ENCODE measurements at places on chromosomes 3 and 15.
A peak's percentile ranks its signal among the peaks of the same experiment; 100 is the strongest.

DNA sequence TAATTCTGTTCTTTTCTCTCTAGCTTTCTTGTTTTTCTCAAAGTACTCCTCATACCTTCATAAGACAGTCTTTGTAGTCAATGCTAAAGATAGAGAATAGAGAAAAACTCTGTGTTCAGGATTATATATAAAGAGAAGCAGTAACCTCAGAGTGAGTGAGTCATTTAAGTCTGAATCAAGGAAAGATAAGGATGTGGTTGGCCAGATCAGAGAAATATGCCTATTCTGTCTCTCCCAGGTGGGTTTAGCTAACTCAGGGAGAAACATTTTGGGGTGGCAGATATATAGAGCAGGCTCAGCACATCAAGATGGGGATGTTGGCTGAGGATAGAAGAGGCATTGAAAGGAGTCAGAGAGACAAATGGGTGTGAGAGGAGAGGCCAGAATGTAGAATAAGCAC is 31.4 kb downstream of the GTF2E1 start:
- no peak for DNase-seq

GRCh38 chr3:127652246-127652995 is 20.3 kb upstream of the ABTB1 start:
- DNase-seq, result no peak

GRCh38 chr15:86231864-86232721 is 152.4 kb downstream of the AGBL1 start:
- peak; percentile 18 for DNase-seq

DNA sequence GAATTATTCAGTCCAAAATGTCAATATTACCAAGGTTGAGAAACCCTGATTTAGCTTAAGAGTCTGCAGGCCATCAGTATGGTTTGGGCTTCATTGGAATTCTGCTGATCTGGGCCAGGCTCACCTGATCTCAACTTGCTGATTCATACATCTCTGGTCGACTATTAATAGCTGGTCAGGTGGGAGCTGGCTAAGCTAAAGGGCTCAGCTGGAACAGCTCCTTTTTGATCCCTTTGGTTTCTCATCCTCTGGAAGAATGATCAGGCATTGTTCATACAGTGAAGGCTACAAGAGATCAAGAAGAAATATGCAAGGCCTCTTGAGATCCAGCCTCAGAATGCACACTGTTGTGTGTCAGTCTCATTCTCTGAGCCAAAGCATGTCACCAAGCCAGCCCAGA is 123.3 kb upstream of the MME start:
- DNase-seq, result no peak

GRCh38 chr3:107523289-107523538 is 452 bp downstream of the BBX start:
- no peak for DNase-seq

GRCh38 chr15:82554849-82555248 is 14.6 kb upstream of the RPS17 start:
- no peak for DNase-seq

GRCh38 chr3:34683851-34684250 is 885.4 kb downstream of the PDCD6IP start:
- DNase-seq, result no peak

DNA sequence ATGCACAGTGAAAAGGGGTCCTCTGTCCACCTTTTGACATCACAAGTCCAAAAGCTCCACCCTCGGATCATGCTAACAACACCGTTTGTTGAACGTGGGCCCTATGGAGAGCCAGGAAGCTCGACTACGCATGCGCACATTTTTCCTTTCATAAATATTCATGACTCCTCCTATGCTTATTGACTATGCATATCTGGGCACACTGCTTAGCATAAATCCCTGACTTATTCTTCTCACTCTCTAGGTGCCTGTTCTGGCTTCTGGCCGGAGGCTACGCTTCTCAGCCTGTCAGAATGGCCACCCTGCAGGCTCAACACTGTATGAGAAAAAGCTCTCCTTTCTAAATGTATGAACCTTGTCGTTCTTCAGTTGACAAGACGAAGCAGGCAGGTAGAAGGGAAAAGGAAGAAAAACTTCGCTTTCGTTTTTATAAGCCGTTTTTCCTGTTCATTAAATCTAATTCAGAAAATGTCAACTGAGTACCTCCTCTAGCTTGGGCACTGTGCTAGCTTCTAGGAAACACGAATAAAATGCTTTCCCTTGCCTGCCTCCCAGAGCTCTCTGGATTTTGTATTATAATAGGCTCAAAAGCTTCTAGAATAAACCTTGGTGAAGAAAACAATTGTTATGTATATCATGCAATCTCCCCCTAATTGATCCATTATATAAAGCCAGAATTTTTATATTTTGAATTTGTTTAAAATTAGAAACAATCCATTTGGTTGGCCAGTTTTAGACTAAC is 207.7 kb downstream of the ATP10A start:
- no peak for DNase-seq

DNA sequence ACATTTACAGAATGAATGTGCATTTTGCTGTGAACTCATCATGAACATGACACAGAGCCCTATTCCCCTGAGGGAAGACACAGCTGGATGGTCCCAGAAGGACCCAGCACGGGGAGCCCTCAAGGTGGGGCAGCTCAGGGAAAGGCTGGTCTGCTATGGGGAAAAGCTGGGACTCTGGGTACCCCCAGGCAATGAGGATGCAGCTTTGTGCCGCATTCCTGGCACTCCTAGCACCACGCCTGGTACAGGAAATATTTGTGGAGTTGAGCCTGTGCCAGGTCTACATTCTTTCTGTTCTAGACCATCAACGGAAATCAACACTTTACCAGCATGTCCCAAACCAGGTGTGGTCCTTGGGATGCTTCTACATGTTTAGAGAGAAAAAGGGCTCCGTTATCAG is 74.0 kb downstream of the SRGAP3 start:
- no peak for DNase-seq

- no peak for DNase-seq
These were observed 26.0 kb downstream of the XPC start for GRCh38 chr3:14152233-14152962.

- no peak for DNase-seq
These were observed 524.6 kb upstream of the ATP11B start for GRCh38 chr3:182268711-182269110.

DNA sequence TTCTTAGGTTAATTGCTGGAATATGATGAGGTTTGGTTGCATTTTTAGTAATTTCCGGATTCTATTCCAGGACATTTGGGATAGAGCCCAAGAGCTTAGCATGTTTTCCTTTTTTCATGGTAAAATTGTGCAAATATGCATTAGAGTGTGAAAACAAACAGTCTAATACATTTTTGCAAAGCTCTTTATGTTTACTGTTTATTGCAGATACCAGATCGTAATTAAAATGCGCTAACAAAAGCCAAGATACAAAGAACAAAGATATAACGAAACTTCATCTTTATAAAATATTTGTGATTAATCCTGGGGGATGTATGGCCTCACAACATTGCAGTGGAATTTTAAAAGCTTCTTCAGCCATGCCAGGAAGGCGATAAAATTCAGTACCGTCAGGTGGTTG is 94.5 kb upstream of the TBC1D5 start:
- DNase-seq, result no peak

GRCh38 chr3:159897331-159898075 is 91.1 kb upstream of the IL12A start:
- DNase-seq, result no peak

GRCh38 chr15:33778852-33779251 is 189.4 kb upstream of the CHRM5 start:
- no peak for DNase-seq

- DNase-seq, result no peak
These were observed 775 bp downstream of the CCNDBP1 start for GRCh38 chr15:43186003-43186353.

- DNase-seq, result no peak
These were observed 46.4 kb upstream of the MBNL1 start for GRCh38 chr3:152222327-152222726.

GRCh38 chr15:83446904-83447709 is at the start of gene SH3GL3:
TSS of gene SH3GL3 (plus strand) at chr15:83447341. CDS start at chr15:83447534, 193 bp downstream.
- no peak for DNase-seq

DNA sequence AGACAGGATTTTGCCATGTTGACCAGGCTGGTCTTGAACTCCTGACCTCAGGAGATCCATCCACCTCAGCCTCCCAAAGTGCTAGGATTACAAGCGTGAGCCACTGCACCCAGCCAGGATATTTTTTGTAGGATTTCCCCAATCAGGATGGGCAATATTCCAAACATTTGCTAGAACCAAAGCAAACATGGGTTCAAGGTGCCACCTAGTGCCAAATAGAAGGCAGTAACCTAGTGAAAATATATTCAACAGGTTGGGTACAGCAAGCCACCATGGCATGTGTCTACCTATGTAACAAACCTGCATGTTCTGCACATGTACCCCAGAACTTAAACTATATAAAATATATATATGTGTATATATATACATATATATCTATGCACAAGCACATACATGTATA is 185.9 kb upstream of the CADM2 start:
- DNase-seq, result no peak

GRCh38 chr3:149628957-149629670 is 28.7 kb downstream of the WWTR1 start:
- DNase-seq, result no peak

GRCh38 chr15:64490598-64491259 is 30.4 kb downstream of the ZNF609 start:
- no peak for DNase-seq

DNA sequence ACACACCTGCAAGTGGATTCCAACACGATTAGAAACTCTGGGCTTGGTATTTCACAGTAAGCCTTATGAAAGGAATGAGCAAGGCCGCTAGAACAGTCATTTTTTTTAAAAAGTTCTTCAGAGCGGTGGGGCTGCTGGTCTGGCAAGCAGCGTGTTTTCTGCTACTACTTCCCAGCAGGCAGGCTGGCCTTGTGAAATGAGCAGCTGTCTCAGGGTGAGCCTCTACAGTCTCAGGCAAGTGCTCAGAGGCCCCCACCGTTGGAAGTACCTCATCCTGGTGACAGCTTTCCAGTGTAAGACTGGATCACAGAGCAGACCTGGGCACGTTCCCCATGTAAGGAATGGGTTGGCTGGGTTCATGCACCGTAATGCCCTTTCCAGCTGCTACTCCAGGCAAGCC is 119.2 kb downstream of the LRIG1 start:
- DNase-seq, result no peak

DNA sequence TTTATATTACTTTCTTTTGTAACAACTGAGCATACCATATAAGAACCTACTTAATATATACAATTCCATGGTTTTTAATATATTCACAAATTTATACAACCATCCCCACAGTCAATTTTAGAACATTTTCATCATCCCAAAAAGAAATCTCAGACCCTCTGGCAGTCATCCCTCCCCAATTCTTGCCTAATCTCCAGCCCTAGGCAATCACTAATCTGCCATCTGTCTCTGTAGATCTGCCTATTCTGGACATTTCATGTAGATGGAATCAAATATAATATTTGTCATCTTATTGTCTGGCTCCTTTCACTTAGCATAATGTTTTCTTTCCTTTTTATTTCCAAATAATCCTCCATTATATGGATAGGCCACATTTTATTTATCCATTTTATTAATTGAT is 92.5 kb downstream of the LARS2 start:
- DNase-seq, result no peak

DNA sequence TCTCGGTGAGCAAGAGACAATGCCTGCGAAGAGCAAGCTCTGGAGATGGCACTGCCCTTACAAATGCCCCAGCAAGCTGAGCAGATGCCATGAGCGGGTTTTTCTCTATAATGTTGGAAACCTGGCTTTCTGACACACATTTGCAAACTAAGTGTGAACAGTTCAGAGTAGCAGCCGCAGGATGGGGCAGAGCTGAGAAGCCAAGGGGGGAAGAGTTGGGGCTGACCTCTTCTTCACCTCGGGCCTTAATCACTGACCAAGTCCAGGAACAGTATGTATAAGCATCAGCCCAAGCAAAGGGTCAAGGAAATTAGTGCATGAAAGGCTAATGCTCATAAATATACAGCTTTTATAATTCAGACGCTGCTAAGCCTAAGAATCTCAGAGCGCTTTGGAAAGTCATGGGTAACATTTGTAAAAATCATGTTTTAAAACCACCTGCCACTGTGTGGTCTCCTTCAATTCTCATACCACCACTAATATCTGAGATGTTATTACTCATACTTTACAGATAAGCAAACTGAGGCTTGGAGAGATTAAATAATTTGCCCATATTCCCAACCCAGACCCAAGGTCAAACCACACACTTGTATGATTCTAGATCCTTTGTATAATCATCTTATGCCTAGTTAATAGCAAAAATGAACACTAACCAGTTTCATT is 603.4 kb downstream of the FOXP1 start:
- no peak for DNase-seq
